T-helper 2 cell treated with Interferon-gamma antibody and Interleukin-4, amounts not matched to agents 100 ng/mL and 5 ng/mL, for 36 hours (primary cell): ENCODE measurements at places on chromosomes 7 and 10. TPM values are rescaled to one million over a fixed set of nuclear protein-coding genes. Genes with fewer than 3 reads are reported as not detected.

HECW1 gene
- total RNA-seq, result not detected in 2 replicates

ZNF467 gene
- total RNA-seq, result not detected in 2 replicates

PHTF2 gene
- 57.6 and 60.0 TPM in 2 replicates for total RNA-seq

FOXL3 gene
- not detected in 2 replicates for total RNA-seq

CPA2 gene
- total RNA-seq, result not detected in 2 replicates

GSTO2 gene
- total RNA-seq, result 0.66 and 0.73 TPM in 2 replicates

TAS2R5 gene
- 0.55 and 0.64 TPM in 2 replicates for total RNA-seq

MMD2 gene
- not detected in 2 replicates for total RNA-seq

SLC39A12 gene
- not detected in 2 replicates for total RNA-seq

OR2A12 gene
- total RNA-seq, result not detected in 2 replicates

LRRC18 gene
- total RNA-seq, result not detected in 2 replicates

CCDC7 gene
- total RNA-seq, result 20.7 and 20.9 TPM in 2 replicates

AQP1 gene
- 0.11 TPM in 1 of 2 replicates, not detected in the other for total RNA-seq

OGDHL gene
- total RNA-seq, result 0.20 and 0.36 TPM in 2 replicates

PDSS1 gene
- 20.4 and 20.8 TPM in 2 replicates for total RNA-seq

PDGFA gene
- 1.0 and 1.6 TPM in 2 replicates for total RNA-seq

PTN gene
- total RNA-seq, result not detected in 2 replicates
